ENCODE measurements at places on chromosomes 6 and 20.
A peak's percentile ranks its signal among the peaks of the same experiment; 100 is the strongest.

DNA sequence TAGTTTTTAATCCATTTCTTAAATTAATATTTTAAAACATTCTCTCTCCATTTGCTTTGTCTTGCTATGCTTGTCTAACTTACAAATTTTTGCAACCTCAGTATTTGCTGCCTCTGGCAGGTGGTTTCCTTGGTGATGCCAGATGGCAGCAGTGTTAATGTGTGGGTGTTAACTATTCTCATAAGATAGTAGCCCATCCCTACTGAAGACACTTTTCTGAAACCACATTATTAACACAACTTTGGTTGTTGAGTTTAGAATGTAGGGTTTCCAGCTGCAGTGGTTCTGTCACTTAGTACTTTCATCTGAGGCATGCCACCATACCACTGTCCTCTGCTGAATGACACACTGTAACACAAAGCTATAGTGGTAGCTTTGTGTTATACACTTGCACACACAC, 75.1 kb downstream of the MYO6 start:
- no peak for DNase-seq

GRCh38 chr20:64229507-64230061, 26.0 kb upstream of the PCMTD2 start:
- DNase-seq, result no peak

DNA sequence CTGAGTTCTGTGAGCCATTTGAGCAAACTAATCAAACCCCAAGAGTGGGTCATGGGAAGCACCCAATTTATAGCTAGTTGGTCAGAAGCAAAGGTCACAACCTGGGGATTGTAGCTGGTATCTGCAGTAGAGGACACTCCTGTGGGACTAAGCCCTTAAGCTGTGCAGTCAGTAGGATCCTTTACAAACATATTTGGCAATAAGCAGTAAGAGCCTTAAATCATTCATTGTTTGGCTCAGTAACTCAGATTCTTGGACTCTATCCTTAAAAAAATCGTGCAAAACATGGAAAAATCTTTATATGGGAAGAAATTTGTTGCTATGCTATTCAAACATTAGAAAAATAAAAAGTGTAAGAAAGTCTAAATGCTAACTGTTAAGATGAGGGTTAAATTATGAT, 29.9 kb downstream of the FRK start:
- no peak for DNase-seq

DNA sequence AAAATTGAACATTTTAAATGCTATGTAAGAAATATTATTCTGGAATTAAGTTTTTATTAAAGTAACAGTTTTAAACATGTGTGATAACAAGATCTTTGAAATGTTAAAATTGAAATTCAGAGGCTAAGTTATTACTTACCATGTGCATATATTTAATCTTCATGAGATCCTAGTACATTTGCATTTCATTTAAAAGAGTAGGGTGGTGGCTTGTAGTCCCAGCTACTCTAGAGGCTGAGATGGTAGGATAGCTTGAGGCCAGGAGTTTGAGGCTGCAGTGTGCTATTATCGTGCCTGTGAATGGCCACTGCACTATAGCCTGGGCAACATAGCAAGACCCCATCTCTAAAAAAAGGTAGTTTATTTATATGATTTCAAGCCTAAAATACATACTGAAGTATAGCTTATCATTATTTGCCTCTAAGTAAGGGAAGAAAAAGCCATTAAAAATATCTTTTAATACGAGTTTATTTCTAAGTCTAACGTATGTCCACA, 3.0 kb downstream of the CCR6 start:
- DNase-seq, result no peak

GRCh38 chr20:3238616-3239025, 369 bp downstream of the SLC4A11 start:
- peak; percentile 57 for DNase-seq

DNA sequence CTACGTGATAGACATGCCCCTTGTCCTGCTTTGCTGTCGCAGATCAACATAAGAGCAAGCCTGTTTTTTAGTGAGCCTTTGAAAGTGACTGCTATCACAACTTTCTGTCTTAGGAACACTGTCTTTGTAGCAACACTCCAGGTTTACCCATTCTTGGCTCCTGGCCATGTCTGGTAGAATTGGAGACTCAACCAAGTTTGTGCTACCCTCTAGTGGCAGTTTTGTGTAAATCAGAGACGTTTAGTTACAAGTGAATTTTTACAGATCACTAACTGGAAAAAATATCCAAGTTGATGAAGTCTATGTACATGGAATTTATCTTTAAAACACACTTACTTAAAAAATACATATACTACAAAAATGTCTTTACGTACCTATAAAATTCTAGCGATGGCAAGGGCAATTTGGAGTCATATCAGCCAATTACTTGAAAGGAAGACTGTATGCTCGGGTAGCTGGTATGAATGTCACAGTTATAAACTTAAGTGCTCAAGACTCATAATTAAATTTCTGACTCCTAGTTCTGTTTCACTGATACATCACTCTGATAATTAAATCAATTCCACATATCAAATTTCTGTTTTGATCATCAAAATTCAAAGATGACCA, 101.4 kb downstream of the ADGB start:
- DNase-seq, result peak; percentile 29

GRCh38 chr6:121652223-121652622, 216.8 kb downstream of the GJA1 start:
- DNase-seq, result no peak

- peak; percentile 56 for DNase-seq
These were observed at the start of gene PDE7B for GRCh38 chr6:135851442-135852271. Gene PDE7B (plus strand): TSS chr6:135851701.

GRCh38 chr6:39530201-39530759, 194.9 kb downstream of the KIF6 start:
- no peak for DNase-seq

DNA sequence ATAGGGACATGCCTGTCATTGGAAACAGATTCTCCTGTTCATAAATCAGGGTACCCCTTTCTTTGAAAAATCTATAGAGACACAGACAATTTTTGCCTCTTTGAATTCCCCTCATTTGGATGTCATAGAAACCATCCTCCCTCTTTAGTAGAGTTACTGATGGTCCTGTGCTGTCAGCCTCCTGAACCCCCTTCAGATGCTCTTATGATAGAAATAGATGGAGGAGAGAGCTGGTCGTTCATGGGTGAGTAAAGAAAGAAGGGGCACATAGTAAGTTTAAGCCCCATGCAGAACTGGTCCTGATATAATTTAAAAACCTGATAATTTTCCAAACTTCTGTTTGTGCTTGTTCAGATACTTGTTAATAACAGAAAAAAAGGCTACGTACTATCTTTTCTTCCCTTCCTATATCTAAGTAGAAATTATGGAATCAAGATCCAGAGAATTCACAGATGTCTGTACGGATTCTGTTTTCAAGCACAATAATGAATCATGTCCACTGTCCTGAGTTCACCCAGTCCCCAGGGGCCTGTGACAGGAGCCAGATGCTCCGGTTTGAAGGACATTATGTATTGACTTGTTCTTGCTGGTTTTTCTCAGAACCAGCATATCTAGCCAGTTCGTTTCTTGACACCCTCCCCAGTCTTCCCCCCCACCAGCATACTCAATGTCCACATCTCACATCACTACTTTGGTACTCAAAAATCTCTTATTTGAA, 78.1 kb downstream of the NCOA7 start:
- no peak for DNase-seq

GRCh38 chr6:43454696-43455530, 435 bp downstream of the DLK2 start:
- DNase-seq, result peak; percentile 94

- no peak for DNase-seq
These were observed 12.1 kb upstream of the NFATC2 start for GRCh38 chr20:51554538-51555165.
